Head of caudate nucleus (tissue), 42 donors: ENCODE measurements at places on chromosomes 6 and 20.

GRCh38 chr6:162119341-162119740 is 608.2 kb downstream of the PRKN start:
- peak; percentile 24 for DNase-seq

- DNase-seq, result no peak
Observed at GRCh38 chr6:24957199-24957598, 21.4 kb upstream of the RIPOR2 start.

- peak; percentile 65 for DNase-seq
Observed at GRCh38 chr20:5788385-5788895, 38.2 kb downstream of the SHLD1 start.

GRCh38 chr6:82248273-82248735 is 760 bp upstream of the IBTK start:
- DNase-seq, result no peak

DNA sequence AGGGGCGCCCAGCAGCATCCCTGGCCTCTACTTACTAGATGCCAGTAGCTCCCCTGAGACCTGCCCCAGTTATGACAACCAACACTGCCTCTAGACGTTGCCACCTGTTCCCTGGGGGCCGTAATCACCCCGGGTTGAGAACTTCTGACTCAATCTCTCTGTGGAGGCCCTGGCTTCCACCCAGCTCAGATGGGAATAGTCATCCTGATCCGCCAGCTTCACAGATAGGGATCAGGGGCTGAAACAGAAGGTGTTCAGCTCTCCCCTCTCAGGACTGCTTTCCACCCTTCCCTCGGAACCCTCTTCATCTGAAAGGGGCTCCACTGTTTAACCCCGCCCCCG is 3.3 kb downstream of the CAPN11 start:
- no peak for DNase-seq

DNA sequence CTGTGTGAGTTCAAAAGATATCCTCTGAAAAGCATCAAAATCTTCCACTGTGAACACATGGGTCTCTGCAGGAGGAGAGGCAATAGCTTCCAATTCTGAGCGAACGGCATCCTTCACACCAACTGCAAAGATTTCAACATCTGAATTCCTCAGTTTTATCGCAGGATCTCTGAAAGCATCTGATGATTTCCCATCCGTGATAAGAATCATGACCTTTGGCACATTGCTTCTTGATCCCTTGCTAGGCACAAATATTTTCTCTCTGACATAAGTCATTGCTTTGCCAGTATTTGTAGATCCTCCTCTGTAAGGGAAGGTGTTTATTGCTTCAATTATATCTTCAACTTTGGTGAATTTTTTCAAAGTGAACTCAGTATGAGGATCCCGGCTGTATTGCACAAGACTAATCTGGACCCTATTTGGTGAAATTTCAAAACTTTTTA is 22.7 kb downstream of the COL12A1 start:
- DNase-seq, result no peak

- no peak for DNase-seq
Observed at GRCh38 chr6:118536478-118536877, 11.6 kb upstream of the PLN start.

GRCh38 chr20:32497589-32498224 is 87.4 kb downstream of the NOL4L start:
- no peak for DNase-seq

DNA sequence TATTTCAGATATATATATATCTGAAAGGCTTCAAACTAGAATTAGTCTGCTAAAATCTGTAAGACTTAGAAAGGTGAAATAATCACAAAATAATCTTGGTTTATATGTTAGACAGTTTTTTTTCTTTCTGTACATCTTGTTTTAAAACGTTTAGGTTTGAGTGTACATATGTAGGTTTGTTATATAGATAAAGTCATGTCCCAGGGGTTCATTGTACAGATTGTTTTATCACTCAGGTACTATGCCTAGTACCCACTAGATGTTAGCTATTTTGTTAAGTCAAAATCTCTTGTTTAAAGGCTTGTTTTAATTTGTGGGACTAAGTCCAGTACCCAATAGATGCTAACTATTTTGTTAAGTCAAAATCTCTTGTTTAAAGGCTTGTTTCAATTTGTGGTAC is 1339.0 kb upstream of the CITED2 start:
- DNase-seq, result no peak

- DNase-seq, result no peak
Observed at GRCh38 chr6:36596356-36596755, 2.2 kb downstream of the SRSF3 start.

DNA sequence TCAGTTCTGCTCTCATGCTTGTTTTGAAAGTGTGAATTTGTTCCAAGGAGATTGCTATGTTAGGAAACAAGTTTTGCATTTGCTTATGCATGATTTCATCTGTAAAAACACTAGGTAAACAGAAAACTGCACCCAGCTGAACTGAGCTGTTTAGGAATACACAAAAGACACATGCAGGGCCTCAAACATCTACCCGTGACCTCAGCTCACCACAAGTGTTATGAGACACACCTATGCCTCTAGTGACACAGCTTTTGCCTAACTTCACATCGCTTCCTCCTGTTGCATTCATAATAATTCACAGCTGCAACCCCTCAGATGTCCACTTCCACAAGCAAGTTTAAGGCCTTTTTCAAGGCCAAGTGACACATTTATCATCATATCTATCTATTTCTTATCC is 98.0 kb upstream of the SLC24A3 start:
- no peak for DNase-seq

DNA sequence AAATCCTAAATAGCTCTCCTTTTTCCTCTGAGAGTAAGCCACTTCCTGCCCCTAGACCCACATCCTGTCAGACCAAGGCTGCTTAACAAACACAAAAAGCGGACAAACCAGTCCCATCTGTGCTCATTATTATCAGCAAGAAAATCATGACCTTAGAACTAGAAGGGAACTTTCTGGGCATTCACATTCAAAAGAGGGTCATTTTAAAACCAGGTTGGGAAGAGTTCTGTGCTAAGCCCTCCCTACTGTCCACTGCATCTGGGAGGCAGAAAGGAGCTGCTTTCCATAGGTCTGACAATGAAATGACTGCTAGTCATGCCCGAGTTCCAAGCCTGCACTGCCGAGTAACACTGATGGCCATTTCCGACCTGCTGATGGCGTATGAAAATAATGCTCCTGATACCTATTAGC is 15.4 kb downstream of the EZR start:
- no peak for DNase-seq

DNA sequence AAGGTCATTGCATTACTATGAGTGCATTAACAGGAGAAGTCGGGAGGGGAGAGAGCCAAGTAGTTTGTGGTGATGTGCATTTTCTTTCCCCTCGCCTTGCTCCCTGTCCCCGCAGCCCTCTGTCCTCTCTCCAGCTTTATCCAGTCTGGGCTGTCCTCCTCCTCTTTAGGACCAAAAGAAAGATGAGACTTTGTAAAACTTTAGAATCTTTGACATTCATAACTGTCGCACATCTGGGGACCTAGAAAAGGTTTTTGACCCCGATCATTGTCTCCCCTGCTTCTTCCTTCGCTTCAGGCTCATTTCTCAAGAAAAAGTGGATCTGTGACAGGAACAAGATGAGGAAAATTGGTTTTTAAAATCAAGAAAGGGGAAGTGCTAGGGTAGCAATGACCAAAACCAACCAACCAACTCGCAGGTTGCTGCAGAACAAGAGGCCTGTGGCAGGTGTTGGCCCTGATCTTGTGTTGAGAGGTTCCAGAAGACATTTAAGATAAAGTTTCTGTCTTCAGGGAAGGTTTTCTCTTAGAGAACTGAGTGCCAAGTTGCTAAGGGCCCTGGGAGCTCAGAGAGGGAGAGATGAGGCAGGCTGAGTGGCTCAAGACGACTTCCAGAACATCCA is 17.6 kb downstream of the SYTL3 start:
- no peak for DNase-seq

- DNase-seq, result no peak
Observed at GRCh38 chr6:39224523-39225182, 4.6 kb downstream of the KCNK5 start.

DNA sequence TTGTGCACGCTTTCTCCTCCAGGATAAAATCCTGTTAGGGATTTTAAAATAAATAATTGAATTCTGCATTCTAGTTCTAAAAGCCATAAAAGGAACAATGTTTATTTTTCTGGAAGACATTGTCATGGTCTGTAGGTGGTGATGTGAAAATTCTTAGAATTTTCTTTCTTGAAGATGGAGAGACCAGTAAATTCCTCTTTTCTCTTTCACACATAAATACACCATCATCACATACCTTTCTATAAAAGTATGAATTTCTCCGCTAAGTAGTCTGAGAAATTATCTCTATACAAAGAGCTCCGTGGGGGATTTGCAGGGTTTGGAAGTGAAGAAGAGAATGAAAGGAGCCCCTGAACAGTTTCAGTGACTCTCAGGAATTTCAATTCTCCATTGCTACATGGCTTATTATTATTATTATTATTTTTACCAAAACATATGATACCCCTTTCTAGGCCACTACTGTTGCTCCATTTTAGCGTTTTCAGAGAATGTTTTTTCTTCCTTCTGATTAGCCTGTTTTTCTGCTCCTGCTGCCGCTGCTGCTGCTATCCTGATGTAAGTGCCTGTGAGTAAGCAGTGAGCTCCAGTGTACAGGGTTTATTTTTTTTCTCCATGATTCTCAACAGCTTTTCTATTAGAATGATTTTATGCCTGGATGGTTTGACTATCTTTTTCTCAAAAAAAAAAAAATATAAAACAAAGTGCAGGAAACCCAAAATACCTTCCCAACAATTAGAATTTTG is 145.8 kb downstream of the SAMD5 start:
- no peak for DNase-seq

DNA sequence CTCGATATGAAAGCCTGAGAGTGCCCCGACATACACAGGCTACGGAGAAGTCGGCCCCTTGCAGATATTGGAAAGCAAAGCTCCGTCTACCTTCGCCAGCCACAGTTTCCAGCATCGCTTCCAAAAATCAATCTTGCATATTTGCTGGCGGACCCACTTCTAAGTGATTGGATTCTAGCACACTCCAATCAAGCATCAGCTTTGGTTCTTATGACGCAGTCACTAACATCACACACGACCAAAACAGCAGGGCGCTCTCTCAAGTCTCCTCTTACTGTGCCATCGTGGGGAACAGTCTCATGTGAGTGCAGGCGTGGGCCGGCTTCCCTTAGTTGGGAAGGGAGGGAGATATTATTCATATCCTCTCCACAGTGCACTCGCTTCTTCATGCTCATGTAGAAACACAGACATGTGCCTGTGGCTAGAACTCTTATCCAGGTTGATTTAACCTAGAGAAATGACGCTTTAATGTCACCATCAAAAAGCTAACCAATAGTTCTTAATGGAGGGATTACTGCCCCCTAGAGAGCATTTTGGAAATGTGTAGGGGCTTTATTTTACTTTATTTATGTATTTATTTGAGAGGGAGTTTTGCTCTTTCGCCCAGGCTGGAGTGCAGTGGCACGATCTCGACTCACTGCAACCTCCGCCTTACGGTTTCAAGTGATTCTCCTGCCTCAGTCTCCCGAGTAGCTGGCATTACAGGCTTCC is 229.8 kb downstream of the SOD2 start:
- DNase-seq, result no peak

- DNase-seq, result no peak
Observed at GRCh38 chr20:4645109-4645508, 76.6 kb upstream of the PRND start.

- DNase-seq, result no peak
Observed at GRCh38 chr6:137975188-137975940, 108.3 kb downstream of the TNFAIP3 start.

DNA sequence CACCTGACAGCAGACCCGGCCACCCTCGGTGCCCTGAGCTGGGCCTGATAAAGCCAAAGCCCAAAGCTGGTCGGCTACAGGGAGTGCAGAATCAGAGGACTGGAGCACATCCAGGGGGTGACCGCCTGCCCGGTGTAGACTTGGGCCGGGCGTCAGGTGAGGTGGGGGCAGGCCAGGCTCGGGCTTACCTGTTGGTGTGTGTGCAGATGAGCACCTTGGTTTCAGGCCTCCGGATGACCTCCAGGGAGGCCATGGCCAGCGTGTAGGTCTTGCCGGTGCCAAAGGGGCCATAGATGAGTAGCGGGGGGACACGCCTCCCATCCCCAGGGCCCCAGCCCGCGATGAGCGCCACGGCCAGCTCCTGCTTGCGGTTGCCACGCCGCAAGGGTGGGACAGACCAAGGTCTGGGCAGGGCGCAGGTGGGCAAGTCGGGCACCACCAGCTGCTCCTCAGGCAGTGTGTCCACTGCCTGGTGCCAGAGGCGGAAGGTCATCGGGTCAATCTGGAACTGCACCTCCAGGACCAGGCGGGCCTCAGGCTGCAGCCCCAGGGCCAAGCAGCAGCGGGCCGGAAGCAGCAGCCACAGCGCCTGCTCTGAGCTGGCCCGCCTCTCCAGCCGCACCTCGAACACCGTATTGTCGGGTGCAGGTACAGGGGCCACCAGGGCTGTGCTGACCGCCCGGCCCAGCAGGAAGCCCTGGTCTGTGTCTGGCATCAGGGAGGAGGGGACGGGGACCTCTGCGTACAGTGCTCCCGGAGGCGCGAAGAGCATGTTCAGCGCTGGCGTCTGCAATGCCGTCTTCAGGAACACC is 5.7 kb downstream of the HELZ2 start:
- DNase-seq, result no peak

- DNase-seq, result no peak
Observed at GRCh38 chr6:167915139-167915538, 82.3 kb upstream of the KIF25 start.

- DNase-seq, result peak; percentile 12
Observed at GRCh38 chr6:71727632-71728294, 158.6 kb upstream of the RIMS1 start.

GRCh38 chr20:18537651-18538050 is 29.6 kb upstream of the SMIM26 start:
- DNase-seq, result no peak

DNA sequence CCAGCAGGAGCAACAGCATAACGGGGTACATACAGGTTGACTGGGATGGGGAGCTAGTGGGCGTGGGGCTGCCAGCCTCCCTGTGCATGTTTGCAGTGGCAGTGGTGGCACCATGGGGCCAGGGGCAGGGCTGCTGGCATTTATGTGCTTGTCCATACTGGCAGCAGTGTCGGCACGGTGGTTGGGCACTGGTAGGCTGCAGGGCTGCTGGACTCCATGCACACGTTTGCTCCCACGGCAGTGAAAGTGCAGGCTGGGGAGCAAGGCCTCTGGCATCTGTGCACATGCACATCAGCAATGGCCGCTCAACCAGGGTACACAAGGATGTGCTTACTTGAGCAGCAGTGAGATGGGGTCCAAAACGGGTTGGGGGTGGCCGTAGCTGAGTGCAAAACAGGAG is 159.5 kb upstream of the KHDRBS2 start:
- no peak for DNase-seq
